ENCODE measurements at places on chromosomes 5 and 9.

DNA sequence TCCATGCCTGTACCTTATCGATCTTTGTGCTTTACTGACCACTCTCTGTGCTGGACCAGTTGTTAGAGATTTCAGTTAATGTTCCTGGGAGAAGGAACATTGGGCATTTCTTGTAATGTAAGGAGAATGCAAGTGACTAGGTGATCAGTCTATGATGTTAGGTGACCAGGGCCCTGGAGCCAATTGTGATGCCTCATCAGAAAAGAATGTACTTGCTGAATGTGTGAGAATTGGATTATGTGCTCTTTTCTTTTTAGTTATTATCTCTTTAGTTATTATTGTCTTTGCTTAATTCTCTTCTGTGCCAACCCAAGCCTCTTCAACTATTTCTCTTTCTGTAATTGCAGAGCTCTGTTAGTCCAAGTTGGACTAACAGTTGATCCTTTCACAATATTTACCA is 92.9 kb downstream of the LRRC70 start:
- ATAC-seq = no peak

- ATAC-seq = no peak
These were observed 2.2 kb upstream of the AMBP start for GRCh38 chr9:114080195-114080772.

DNA sequence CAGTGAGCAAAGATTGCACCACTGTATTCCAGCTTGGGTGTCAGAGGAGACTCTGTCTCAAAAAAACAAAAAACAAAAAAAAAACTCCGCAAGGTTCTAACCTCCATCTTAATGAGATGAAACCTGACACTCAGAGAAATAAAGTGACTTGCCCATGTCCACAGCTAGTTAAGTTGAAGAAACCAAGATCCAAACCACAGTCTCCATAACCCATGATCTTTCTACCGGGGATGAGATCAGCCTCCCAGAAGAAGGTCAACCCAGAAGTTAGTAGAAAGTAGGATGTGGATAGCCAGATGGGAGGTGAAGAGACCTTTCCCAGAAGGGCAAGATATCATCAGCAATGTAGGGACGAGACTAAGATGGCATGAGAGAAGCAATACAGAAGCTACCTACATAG is 140.4 kb upstream of the ADRA1B start:
- no peak for ATAC-seq

GRCh38 chr5:90056911-90057705 is 352.4 kb downstream of the CETN3 start:
- ATAC-seq = peak; percentile 68

DNA sequence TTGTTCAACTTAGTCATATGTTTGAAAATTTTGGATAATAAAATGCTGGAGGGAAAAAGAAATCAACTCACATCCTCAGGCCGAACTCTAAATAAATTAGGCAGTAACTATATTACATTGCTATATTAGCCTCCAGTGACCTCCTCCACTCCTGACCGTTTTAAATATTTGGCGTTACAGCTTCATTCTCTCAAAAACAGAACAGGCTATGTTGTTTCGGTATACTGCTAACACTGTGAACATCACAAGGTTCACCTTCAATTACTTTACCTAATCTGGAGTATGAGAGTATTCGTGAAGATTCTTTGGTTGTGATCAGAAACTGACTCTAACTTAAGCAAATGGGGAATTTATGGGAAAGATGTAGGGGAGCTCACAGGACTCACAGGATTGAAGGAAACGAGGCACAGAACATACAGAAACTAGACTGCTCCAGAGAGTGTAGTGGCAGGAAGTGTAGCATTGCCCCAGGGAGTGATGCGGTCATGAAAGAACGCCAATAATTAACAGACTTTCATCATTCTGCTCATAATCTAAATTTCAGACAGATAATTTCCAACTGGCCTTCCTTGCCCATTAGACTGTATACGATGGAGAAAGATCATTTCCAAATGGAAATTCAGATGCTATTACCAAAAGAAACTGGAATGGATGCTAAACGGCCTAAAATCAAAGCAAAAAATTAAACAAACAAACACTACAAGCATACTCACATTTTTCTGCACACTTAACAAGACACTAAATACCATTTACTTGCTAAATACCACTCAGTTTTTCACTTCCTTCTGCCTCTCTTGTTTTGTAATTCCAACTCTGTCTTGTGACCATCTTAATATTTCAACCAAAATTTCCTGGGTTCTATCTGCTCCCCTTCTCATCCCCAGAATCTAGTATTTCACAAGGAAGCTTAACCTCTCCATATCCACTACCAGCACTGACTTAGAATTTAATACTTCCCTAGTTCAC is 110.1 kb upstream of the LPAR1 start:
- ATAC-seq = peak; percentile 36

DNA sequence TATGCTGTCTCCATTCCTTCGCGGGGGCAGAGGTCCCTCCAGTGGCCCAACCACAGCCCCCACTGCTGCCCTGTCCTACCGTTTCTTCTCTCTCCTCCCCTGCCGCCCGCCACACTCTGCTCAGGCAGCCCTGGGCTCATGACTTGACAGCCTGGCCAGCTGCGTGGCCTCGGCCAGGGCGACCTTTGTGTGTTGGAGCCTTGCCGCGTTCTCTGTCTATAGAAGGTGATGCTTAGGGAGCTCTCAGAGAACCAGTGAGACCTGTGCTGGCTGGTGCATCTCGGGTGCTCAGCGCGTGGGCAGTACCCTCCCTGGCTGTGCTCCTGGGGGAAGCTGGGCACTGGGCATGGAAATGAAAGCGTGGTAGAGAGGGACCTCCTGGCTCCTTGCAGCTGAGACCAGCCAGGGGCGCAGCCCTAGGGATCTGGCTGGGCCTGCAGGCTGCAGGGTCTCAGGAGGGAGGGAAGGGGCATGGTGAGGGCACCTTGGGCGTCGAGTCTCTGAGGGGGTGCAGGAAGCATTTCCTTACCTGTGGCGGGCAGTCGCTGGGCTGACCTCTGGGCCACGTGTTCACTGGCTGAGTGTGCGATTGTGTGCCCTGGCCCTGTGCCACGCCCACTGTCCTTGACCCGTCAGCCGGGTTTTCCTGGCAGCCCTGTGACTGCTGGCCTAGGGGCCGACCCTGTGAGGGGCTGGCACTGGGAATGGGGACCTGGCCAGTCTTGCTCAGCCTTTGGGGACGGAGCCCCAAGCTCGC is 50.3 kb downstream of the RXRA start:
- ATAC-seq = no peak

DNA sequence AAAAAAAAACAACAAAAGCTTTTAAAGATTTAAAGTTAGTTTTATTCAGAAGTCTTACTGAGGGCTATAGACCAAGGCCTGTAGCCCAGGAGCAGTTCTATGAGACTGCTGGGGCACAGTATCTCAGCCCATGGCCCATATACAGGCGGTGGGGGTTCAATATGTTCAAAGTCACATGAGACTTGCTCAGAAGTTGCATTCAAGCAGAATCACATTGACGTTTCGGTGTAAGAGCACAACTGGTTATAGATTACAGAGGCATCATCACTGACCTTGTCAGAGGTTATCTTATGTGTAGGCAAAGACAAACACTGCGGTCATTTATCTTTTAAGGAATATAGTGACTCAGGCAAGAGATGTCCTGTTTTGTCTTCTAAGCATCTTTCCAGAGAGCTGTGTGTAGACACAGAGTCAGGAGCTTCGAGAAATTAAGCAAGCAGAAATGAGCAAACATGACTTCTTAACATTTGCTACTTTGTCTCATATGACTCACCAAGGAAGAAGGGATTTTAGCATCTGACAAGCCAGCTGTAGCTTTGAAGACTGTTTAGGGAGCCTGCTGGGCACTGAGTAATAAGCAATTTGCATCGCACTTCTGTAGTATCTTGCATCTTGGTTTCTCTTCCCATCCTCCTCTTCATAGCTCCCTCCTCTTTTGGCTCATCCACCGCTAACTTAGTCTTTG is 12.9 kb upstream of the F2RL1 start:
- peak; percentile 84 for ATAC-seq

- no peak for ATAC-seq
These were observed 63.1 kb upstream of the NREP start for GRCh38 chr5:111820072-111820471.

DNA sequence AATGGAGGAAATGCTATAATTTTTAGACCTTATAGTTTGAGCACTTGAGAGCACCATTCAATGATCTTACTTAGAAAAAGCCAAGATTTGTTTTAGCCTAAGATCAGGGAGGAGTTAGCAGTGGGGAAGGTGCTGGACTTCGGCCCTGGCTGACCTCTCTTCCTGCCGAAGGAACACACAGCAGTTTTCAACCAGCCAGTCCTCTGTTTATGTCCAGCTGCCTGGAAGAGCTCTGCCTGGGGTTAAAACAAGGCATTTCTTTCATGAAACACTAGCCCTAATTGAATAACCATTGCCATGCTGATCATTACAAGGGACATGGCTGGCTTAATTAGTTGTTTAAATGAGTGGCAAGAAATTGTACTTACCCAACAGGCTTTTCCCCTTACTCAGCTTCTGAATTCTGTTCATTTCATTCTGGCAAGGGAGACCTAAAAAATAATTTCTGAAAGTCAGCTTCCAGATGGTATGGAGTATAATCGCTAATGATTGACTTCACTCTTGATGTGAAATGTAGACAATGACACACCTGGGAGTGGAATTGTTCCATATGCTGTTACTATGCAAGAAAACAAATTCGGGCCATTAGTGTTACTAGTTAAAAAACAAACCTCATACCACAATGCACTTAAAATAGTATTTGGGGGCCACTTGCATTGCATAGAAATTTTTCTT is 514.2 kb downstream of the SPOCK1 start:
- no peak for ATAC-seq

- ATAC-seq = no peak
These were observed 18.0 kb downstream of the POLR1E start for GRCh38 chr9:37503736-37504135.

DNA sequence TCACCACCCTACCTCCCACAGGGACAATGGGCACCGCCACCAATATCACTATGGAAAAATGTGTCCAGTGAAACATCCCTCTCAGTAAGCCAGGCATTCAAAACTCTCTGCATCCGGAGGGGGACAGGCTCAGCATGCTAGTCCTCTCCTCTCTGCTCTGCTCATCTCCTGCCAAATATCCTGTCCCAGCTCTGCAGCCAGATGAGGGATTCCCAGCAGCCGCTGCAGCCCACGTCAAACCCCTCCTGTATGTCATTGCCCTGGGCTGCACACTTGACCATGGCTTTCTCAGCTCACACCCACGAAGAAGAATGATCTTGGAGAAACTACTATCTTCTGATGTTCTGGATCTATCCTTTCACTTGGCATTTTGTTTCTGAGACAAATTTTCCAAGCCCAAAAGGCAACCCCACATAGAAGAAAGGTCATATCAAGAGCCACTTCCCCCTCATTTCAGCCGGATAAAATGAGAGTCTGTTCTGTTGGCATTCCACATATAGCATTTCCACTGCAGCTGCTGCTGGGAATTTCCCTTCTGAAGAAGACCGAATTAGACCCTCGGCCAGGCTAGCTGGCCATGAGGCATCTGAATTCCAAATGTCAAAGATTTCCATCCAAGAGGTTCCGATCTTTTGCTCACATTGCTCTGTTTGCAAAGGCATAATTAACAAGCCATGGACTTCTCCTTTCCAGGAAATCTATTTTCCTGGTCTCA is 338.0 kb downstream of the ACTL7B start:
- no peak for ATAC-seq

GRCh38 chr9:85079349-85079748 is 409.8 kb downstream of the NTRK2 start:
- no peak for ATAC-seq

GRCh38 chr9:128422783-128423150 is 2.1 kb downstream of the CERCAM start:
- ATAC-seq = no peak

DNA sequence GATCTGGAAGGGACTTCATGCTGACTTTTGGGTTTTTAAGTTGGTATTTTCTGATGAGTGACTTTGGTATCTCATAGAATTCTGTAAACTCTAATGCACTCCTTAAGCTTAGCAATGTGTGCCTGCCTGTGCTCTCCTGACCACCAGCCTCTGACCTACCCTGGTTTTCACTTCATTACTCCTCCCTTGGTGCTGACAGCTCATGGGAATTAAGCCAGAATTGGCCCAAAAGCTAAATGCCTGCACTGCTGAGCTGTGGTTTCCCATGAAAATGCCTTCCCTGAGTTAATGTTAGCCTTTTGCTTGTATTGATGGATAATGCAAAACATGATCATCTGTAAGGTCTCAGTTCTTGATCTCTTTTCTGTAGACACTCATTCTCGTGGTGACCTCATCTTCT is 308.0 kb downstream of the DOCK8 start:
- ATAC-seq = no peak

- no peak for ATAC-seq
These were observed 14.4 kb downstream of the TXN start for GRCh38 chr9:110241858-110242321.

DNA sequence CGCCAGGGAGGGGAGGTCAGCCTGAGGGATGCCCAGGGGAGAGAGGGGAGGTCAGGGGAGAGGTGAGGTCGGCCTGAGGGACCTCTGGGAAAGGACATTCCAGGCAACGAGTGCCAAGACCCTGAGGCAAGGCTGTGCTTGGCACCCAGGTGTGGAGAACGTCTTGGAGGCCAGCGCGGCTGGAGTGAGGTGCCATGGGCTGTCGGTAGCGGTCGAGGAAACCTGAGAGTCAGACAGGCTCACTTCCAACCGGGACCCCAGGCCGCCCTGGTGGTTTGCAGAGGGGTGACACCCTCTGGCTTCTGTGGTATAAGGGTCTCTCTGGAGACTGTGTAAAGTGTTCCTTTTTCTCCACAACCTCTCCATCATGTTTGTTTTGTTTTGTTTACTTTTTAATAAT is 82.9 kb downstream of the CACNA1B start:
- no peak for ATAC-seq

GRCh38 chr5:74767579-74767913 is 497 bp downstream of the NSA2 start:
- peak; percentile 62 for ATAC-seq

DNA sequence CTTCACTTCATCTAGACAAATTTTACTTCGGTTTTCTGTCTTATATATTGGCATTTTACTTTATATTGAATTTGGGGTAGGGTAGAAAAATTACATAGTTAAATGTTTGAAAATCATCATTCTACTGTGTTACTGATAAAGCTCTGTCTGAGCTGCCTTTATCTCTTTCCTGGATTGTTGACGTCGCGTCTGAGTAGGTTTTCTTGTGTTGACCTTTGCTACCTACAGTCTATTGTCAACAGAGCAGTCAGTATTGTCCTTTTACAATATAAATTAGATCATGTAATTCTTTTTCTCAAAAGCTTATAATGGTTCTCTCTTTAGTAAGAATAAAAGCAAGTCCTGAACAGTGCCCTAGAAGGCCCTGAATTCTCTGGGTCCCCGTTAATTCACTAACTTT is 128.2 kb downstream of the HACD4 start:
- no peak for ATAC-seq

- ATAC-seq = no peak
These were observed 32.8 kb downstream of the SMARCA2 start for GRCh38 chr9:2047916-2048315.

DNA sequence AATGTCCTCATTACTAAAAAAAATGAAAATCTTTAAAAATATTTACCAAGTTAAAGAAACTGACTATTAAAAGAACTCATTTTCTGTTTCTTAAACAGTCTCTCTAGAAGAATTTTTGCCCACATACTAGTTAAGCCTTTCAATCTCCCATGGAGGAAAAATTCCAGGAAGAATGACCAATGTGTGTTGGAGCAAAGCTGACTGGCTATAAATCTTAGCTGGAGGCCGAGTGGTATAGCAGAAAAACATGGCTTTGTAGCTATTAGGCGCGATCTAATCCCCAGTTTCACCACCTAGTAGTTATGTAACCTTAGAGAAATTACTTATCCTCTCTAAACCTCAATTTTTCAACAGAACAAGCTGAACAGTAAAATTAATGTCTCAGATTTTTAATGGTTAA is 135.5 kb upstream of the PRLR start:
- ATAC-seq = no peak

All from SK-N-SH treated with all-trans-retinoic acid at 6 μM for 48 hours (cell line).